ENCODE measurements at places on chromosomes 6 and 20.

DNA sequence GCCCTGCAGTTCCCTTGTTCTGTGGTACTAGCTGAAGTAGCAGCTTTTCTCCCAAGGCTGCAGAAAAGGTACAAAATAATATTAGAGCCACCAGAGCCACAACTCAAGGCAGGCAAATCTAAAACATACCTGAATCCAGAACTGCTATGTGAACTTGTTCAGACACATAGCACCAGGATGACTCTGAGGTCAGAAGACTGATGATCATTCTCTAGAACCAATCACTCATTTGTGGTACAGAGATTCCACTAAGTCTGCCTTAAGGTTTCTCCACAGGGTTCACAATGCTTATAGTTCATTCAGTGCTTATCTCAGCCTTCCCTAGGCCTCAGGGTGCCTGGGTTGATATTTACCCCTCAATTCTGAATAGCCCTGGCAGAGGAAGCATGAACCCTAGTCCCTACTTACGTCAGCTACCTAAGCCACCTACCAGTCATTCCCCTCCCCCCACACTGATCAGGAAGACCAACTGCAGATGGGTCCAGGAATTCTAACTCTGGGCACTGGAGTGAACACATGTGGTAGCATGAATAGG is 140.9 kb upstream of the MOCS1 start:
- DNase-seq: no peak

DNA sequence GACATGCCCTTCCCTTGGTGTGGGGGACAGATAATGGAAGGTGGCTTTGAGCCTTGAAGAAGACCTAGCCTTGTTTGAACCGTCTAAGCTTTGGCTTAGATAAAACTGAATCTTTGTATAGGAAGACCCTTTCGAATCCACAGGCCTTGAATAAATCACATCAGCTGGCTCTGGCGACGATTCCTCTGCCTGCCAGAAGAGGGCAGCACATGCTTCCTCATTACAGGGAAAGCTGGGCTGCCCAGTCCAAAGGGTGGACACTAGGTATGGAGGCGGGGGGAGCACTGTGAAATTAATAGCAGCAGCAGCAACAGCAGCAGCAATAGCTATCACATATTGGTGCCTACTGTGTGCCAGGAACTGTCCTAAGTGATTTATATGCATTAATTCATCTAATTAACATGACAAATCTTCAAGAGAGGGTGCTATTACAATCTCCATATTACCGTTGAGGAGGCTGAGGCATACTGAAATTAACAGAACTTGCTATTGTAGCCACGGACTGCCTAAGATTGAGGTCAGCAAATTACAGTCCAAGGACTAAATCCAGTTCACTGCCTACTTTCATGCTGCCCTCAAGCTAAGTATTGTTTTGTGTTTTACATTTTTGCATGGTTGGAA is 85.1 kb downstream of the CLIC5 start:
- DNase-seq: peak; percentile 22

DNA sequence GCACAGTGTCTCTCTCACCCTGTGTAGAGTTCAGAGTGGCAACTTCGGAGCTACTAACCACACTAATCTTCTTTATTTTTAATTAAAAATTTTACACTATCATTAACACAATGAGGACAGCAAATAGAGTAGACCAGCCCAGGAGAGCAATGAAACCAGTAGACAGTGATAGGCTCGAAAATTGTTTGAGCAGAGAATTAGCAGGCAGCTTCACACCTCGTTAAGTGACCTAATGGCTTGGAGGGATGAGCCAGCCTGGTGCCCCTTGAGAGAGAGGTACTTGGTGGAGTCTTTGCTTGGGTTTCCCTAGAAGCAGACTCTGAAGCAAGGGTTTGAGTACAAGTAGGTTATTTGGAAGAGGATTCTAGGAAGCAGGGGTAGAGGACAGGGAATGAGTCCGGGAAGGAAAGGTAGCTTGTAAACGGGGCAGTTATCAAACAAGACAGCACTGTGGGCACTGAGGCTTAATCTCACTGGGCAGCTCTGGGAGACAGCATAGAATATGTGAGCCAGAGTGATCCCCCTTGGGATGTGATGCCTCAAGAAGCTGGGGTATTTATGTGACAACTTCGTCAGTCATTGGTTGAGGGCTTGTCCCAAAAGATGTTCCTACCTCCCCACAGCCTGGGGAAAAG is 146.1 kb downstream of the PCSK2 start:
- DNase-seq: no peak

DNA sequence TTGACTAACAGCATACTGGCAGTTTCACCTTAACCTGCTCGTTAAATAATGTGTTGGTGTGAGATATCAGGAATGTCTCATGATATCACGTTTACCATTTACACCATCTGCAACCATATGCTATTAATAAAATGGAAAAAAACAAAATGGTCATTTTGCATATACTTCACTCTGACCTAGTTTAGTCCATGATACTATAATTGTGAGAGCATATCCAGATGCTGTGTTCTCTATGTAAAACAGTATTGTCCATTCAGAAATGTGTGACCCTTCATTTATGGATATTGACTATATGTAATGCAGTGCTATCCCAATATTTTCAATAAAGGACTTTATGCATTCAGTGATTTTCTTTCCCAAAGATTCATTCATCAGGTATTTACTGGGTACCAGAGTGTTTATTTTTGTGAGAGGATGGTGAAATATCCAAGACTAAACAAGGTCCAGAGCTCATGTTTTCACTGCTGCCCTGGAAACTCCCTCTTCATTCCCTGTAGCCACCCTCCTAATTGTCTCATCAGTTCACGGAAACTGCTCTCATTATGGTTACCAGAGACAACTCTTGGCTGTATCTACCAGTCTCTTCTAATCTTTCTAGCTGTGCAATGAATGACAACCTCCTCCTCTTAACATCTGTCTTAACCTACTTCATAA is 25.7 kb upstream of the HINT3 start:
- no peak for DNase-seq

DNA sequence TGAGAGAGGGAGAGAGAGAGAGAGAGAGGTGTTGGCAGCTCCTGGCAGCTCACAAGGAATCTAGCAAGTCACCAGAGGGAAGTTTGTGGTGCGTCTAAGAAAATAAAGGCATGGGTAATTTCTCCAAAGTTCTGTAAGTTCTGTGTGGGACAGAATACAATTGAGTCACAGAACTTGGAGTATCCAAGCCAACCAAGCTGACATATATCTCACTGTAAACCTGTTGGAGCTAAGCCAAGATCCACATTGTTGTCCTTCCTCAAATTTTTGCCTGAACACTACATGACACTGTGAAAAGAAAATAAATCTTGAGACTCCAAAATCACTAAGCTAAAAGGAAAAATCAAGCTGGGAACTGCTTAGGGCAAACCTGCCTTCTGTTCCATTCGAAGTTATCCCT is 436.7 kb downstream of the MEI4 start:
- no peak for DNase-seq

DNA sequence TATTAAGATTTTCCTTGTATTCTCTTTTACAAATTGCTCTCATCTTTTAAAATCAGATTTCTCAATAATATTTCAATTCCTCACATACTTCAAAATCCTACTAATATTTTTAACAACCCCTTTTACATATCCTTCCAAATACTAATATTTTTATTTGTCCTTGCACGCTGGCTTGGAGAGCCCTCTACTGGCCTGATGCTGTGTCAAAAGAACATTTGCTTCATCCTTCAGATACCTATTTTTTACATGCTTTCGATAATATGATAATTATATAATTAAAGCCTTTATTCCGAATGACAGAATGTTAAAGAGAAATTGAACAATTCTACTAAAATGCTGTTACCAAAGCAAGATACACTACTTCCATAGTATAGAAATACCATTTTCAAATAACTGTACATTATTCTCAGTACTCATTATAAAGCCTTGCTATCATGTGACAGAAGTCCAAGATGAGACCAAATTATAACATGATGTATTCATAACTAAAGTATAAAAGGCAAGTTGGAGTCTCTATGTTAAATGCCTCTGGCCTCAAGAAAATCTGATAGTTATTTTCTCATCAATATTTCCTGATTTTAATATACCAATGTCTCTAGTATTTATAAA is 39.0 kb upstream of the PLN start:
- no peak for DNase-seq

DNA sequence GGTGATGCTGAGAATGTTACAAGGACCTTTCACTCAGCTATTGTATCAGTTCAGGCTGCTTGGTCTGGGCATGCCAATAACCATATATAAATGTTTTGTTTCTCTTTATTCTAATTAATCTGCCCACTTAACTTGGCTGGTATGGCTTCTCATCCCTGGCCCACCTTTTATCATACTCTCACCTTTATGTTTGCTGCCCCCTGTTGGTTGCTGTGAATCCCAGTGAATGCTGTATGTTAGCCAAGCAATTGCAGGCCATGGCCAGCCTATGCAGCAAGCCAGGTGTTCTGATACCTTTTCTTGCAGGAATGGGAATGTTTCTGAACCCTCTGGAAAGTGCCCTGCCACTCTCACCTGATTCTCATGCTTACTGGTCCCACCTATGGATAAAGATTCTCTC is 54.6 kb downstream of the PCSK2 start:
- no peak for DNase-seq

DNA sequence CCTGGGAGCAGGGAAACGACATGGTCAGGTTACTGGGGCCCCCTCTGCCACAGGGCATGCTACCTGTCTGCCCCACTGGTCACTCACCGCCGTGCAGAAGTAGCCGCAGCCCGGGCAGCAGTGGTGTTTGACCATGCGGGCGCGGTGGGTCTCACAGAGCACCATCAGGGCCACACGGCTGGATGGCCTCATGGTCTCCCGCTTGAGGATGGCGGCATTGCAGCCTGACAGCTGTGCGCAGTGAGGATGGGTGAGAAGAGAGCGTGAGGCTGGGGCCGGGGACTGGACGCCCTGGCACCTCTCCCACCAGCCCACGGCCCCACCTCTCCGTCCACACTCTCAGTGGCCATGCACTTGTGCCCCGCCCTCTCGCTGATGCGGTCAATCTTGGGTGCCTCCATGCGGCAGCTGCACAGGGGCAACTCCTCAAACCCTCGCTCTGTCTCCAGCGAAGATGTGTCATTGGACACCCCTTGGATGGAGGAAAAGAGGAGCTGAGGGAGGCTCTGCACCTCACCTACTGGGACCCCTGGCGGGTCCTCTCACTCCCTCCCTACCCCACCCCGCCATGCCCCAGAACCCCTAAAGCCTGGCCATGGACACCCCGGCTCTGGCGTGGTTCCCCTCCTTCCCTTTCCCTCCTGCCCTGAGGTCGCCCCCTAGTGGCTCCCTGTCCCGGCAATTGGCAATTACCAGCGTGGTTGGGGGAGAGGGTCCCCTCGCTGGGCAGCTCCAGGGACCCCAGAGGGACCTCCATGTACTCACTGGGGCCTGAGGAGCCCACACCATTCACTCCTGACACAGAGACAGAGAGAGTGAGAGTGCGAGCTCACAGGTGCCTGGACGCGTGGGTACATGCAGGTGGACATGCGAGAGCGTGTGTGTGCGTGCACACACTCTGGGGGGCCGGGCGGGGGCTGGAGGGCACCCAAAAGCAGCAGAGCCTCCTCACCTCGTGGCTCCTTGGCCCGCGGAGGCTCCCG is 8.9 kb downstream of the EHMT2 start:
- no peak for DNase-seq

Data from stimulated activated CD8-positive, alpha-beta memory T cell treated with anti-CD3 and anti-CD28 coated beads, Interleukin-7, amount 100 ng/mL, for 1 hour (primary cell).